Kidney epithelial cell (primary cell): ENCODE measurements at places on chromosomes 5 and 9. TPM values are rescaled to one million over a fixed set of nuclear protein-coding genes. Genes with fewer than 3 reads are reported as not detected.

The TAS2R1 gene
- total RNA-seq, result not detected in 2 replicates

The KIAA0825 gene
- 2.7 and 3.2 TPM in 2 replicates for total RNA-seq

The ARHGEF28 gene
- 66.1 and 76.1 TPM in 2 replicates for total RNA-seq

The FOXD4L5 gene
- total RNA-seq, result 0.04 and 0.27 TPM in 2 replicates

The TEK gene
- 0.07 and 0.33 TPM in 2 replicates for total RNA-seq

The CRB2 gene
- total RNA-seq, result 1.3 and 1.6 TPM in 2 replicates

The CA9 gene
- 0.04 and 0.27 TPM in 2 replicates for total RNA-seq

The MRPS2 gene
- 72.4 and 93.2 TPM in 2 replicates for total RNA-seq

The KCNIP1 gene
- total RNA-seq, result 0.21 and 3.4 TPM in 2 replicates

The PTPN3 gene
- total RNA-seq, result 29.6 and 33.6 TPM in 2 replicates

The CNTNAP3B gene
- 4.9 and 6.3 TPM in 2 replicates for total RNA-seq

The AK3 gene
- 64.4 and 65.5 TPM in 2 replicates for total RNA-seq

The SMAD5 gene
- total RNA-seq, result 37.4 and 40.1 TPM in 2 replicates

The SLC24A2 gene
- total RNA-seq, result under 0.01 TPM in 1 of 2 replicates, not detected in the other

The OSMR gene
- 46.7 and 47.0 TPM in 2 replicates for total RNA-seq

The KLHL3 gene
- 1.6 and 2.8 TPM in 2 replicates for total RNA-seq

The NOXA1 gene
- total RNA-seq, result 0.84 and 1.8 TPM in 2 replicates

The ZBTB26 gene
- 4.2 and 6.5 TPM in 2 replicates for total RNA-seq

The CTXN3 gene
- total RNA-seq, result not detected in 2 replicates

The WDR38 gene
- not detected in 2 replicates for total RNA-seq

The INSL6 gene
- total RNA-seq, result not detected in 2 replicates

The FGF1 gene
- 1.6 and 12.1 TPM in 2 replicates for total RNA-seq

The HBEGF gene
- total RNA-seq, result 25.1 and 31.6 TPM in 2 replicates

The ZCCHC9 gene
- 16.3 and 18.8 TPM in 2 replicates for total RNA-seq

The SAXO1 gene
- total RNA-seq, result under 0.01 TPM in 1 of 2 replicates, not detected in the other

The SNX18 gene
- 30.2 and 30.6 TPM in 2 replicates for total RNA-seq

The TLR4 gene
- 5.2 and 5.9 TPM in 2 replicates for total RNA-seq

The HMCN2 gene
- 0.14 TPM in 1 of 2 replicates, not detected in the other for total RNA-seq

The BARX1 gene
- not detected in 2 replicates for total RNA-seq

The GABRA1 gene
- total RNA-seq, result not detected in 2 replicates

The IPPK gene
- total RNA-seq, result 8.5 and 14.4 TPM in 2 replicates

The OR1J2 gene
- total RNA-seq, result not detected in 2 replicates

The CDC25C gene
- 1.9 and 2.0 TPM in 2 replicates for total RNA-seq

The PCDHAC2 gene
- 0.48 and 0.92 TPM in 2 replicates for total RNA-seq

The TJP2 gene
- total RNA-seq, result 341 and 345 TPM in 2 replicates

The GOLGA1 gene
- total RNA-seq, result 12.5 and 16.3 TPM in 2 replicates

The AGXT2 gene
- not detected in 2 replicates for total RNA-seq

The SLCO6A1 gene
- total RNA-seq, result not detected in 2 replicates

The RRAGA gene
- 54.6 and 61.4 TPM in 2 replicates for total RNA-seq
